M059J (cell line): ENCODE measurements at places on chromosomes 12 and 14.

GRCh38 chr14:62381311-62382070 is 619.3 kb downstream of the SNAPC1 start:
- DNase-seq: no peak

- peak; percentile 88 for DNase-seq
These were observed 9.3 kb upstream of the HDAC7 start for GRCh38 chr12:47828976-47829482.

DNA sequence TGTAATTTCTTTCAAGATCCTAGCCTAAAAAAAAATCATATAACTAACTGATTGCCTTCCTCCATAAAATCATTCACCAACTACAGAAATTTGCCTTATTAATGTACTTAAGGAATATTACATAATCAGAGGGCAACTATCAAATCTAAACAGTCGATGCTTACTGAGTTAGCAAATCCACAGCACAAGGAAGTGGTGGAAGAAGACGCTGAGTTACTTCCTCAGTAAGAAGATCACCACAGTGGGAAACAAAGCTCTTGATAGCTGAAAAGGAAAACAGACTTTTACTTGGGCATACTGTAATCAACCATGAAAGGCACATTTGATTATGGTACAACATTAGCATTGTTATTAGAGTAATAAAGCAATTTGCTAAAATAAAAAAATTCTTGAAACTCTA is 48.7 kb downstream of the HEATR5A start:
- no peak for DNase-seq

- DNase-seq: no peak
These were observed 91.0 kb downstream of the SLC8A3 start for GRCh38 chr14:70097576-70098249.

GRCh38 chr12:230925-231671 is 17.1 kb upstream of the SLC6A12 start:
- DNase-seq: no peak

- DNase-seq: no peak
These were observed 21.0 kb upstream of the SLC6A12 start for GRCh38 chr12:234891-235415.

- no peak for DNase-seq
These were observed 43.4 kb upstream of the PWP1 start for GRCh38 chr12:107642240-107642639.

DNA sequence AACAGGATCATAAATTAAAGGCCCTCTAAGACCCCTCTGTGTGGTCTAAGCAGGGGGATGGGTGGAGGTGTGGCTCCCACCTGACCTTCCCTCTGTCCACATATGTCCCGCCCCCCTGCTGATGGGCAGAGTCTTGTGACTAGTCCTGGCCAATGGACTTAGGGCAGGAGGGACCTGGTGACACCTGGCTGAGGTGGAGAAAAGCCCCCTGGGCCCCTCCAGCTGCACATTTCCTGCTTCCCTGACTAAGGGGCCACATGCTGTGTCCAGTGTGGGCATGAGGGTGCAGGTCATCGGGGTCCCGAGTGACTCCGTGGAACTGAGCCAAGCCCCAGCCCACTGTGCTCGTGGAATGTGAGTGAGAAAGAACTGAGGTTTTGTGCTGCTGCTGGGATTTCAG is 254.7 kb downstream of the ADGRD1 start:
- DNase-seq: no peak

DNA sequence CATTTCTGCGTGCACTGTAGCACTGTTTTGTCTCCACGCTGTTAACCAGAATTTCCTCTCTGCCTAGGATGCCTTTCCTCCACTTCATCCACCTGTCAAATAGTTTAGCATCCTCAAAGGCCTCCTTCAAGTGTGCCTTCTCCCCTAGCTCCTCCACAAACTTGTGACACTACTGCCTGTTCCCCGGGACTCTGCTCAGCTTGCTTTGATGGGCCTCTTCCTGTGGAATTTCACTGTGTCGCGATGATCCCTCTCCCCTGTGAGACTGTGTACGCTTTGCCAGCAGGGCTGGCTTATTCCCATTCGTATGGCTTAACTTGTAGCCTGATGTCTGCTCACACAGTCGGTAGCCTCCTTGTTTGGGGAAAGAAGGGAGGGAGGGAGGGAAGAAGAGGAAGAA is 426.8 kb downstream of the VRK1 start:
- no peak for DNase-seq

- no peak for DNase-seq
These were observed 114.0 kb downstream of the ALX1 start for GRCh38 chr12:85394065-85394464.
